Testis (tissue), 5 donors: ENCODE measurements at places on chromosomes 6 and 20.

DNA sequence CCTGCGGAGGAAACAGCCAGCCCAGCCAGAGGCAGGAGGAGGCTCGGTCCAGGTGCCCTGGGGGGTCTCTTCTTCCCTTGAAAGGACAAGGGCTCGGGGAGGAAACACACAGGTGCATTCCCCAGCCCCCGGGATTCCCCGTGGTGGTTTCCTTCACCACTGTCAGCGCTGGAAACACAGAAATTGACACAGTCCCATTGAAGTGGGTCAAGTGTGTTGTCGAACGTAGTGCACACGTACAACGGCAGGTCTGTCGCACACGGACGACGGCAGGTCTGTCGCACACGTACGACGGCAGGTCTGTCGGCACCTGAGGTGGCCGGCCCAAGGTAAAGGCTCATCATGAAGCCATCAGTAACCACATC, 80.9 kb downstream of the DLL1 start:
- peak; percentile 10 for DNase-seq

GRCh38 chr6:126905917-126906316, 212.6 kb upstream of the RSPO3 start:
- peak; percentile 21 for DNase-seq

DNA sequence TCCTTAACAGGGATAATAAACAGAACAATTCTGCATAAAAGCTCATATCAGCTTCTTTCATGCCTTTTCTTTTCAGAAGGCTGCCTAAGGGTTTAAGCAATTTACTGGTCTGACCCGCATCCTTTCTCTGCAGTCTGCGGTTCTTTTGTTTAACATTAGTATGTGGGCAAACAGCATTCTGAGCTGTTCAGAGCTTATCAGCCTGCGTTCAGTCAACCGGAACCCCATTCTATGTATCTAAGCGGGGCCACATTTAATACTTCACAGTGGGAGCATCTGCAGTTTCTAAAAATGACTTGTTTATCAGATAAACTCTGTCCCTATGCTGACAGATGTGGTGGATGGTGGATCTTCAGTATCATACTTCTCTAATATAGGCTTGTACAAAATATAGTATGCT, 758.9 kb upstream of the MMS22L start:
- no peak for DNase-seq

DNA sequence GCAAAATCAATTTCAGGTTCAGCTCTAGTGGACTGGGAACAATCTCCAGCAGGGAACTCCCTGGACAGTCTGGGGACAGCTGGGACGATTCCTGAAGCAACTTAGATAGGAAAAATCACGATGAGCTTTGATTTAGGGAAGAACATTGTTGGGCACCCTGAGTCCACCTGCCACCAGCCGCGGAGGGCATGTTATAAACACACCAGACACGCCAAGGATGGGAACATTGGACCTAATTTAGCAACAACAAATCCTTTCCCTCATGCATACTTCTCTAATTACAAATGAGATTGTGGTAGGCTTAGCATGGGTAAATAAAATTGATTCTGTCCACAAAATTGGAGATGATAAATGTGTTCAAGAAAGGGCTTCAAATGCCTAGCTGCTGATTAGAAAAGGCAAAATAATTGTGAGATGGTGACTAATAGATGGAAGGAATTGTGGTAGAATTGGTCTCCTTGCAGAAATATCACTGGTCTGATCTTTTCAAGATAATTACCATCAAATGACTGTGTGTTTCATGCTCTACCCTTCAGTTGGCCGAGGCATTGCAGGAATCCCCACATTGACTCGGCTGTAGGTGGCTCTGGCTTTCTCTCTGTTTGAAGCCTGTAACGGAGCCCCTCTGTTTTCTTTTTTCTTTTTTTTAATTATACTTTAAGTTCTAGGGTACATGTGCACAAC, 6.1 kb upstream of the NANP start:
- DNase-seq, result no peak

- DNase-seq, result no peak
Measured at GRCh38 chr6:151901009-151901411, 93.5 kb downstream of the ESR1 start.

- DNase-seq, result peak; percentile 89
Measured at GRCh38 chr20:51306521-51307358, 235.8 kb downstream of the NFATC2 start.

DNA sequence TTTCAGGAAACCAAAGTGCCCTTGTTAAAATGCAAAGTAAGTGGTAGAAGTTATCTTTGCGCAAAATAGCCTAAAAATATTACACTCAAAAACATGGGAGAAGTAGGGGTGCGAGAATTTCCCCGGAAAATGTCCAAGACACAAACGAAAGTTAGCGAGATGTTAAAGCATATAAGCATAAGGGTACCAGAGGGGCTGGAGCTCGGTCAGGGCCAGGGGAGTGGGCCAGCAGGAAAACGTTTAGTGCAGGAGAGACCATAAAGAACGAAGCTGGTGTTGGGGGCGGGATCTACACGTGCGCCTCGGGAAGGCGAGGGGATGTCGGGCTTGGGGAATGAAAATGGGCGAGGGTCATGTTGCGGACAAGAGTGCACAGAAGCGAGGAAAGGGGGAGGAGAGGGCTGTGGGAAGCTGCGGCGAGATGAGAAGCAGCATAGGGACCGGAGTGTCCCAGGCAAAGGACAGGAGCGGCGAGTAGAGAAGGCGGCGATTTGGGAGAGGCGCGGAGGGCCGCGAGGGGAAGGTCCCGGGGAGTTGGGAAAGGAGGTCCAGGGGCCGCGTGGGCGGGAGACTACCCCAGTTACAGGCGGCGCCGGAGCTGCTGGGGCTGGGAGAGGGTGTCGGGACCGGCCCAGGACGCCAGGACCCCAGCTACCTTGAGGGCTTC, 600 bp downstream of the XPO5 start:
- peak; percentile 38 for DNase-seq

GRCh38 chr20:35020108-35020928, 64.7 kb downstream of the MYH7B start:
- peak; percentile 43 for DNase-seq

GRCh38 chr6:36976007-36976264, 10.1 kb downstream of the MTCH1 start:
- DNase-seq, result no peak

DNA sequence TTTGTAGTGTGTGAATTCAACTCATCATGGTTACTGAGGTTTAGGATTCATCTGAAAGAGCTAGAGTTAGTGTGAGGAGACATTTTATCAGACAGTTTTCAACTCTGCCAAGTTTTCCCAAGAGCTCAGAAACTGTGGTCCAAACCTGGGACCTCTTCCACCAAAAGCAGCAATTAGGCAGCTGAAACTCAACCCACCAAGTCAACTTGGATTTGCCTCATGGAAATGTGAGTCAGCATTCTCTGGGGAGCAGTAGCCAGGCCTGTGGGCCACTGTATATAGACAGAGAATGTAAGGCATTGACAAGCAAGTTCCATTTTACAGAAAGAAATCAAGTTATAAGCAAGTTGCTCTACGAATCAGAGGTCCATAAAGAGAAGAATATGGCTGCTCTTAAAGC, 178.8 kb upstream of the HDDC2 start:
- DNase-seq, result no peak

DNA sequence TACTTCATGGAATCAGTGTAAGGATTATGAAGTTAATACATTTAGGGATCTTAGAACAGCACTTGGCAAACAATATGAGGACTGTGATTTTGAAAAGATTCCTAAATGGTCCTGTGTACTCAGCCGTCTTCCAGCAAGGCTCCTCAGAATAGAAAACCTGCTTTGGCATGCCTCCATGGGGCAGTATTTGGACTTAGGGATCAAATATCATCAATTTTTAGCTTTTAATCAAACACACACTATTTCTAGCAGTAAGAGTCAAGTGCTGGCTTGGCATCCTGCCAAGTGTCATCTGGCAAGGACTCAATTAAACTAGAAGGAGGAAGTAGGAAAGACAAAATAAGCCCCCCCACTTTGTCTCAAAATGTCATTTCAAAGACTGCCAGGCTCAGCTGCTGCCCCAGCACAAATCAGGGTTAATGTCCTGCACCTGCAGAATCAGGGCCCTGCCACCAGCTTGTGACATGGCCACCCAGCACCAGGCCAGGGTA, 40.8 kb downstream of the IYD start:
- peak; percentile 66 for DNase-seq

- no peak for DNase-seq
Measured at GRCh38 chr6:10141746-10142443, 273.0 kb downstream of the TFAP2A start.

GRCh38 chr20:38219006-38219950, 41.3 kb downstream of the KIAA1755 start:
- no peak for DNase-seq

DNA sequence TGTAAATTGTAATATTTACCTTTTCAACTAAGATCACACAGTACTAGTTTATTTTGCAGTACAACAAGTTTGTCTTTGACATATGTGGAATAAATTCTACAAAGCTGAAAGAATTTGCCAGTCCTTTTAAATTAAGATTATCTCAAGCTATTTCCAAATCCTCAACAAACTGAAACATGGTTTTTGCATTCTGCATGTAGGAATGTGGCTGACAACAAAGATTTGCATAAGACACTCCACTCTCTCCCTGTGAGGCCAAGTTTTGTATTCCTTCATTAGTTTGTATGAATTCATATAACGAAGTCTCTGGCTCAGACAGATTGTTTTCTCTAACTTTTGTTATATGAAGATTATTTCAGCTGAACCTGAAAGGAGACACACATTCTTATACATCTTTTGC, 124.1 kb upstream of the THEMIS start:
- no peak for DNase-seq

DNA sequence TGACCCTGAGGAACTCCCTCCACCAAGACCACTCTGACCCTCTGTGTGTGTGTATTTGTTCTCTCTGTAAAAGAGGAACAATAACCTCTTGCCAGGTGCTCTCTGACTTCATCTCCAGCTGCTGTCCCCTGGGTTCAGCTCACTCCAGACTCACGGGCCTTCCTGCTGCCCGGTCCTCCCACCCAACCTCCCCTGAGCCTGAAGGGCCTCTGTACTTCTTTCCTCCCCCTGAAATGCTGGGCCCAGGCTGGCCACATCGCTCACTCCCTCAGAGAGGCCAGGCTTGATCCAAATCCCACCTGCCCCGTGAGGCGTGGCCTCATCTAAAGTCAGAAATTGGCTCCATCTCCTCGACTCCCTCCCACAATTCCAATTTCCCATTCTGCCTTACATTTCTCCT, 202.4 kb downstream of the PRKN start:
- DNase-seq, result no peak

- DNase-seq, result no peak
Measured at GRCh38 chr6:28567506-28567905, 41.8 kb downstream of the GPX5 start.

DNA sequence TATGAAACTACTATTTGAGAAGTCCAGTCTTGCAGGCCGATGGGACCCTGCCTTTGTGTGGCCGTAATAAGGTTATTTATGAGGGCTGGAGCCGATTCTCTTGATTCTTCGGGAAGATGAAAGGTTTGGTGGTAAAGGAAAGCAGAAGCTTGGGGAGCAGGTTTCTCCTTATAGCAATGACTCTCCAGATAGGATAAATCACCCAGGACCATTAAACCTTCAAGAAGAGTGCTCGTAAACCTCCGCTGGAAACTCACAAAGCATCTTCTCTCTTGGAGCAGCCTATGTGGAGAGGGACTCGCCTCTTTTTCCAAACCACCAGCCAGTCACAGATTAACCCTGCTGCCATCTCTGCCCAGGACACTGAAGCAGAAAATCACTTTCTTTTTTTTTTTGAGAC, 69.6 kb upstream of the SALL4 start:
- DNase-seq, result no peak

DNA sequence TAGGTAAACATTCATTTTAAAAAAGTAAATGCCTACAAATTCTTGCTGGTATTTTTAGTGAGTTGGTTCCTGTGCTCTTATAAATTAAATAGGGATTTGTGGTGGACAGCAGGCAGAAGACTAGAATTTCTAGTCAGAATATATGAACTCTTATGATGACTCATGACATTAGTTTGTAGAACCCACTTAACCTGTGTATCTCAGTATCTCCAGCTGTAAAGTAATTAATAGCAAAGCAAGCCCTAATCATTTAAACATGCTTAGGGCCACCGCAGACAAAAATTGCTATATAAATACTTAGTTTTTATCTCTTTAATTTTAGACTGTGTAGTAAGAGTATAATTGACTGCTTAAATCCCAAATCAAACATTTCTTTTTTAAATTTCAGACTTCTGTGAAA, 2.4 kb downstream of the FAM135A start:
- DNase-seq, result no peak

GRCh38 chr6:26489996-26490964, 9.8 kb upstream of the BTN1A1 start:
- DNase-seq, result no peak

DNA sequence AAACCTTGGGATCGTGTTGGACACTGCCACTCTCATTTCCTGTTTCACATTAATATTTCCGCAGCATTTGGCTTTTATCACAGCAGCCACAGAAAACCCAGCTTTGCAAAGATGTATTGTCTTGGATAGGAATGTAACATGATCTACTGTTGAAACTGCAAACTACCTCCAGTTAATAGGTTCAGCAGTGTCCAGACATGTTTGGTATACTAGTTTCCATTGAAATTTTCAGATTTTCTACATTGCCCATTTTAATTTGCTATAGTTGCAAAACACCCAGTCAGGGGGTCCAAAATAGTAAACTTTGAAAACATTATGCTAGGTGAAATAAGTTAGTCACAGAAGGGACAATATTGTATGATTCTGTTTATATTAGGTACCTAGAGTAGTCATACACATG, 3.3 kb downstream of the ANKRD6 start:
- DNase-seq, result no peak

DNA sequence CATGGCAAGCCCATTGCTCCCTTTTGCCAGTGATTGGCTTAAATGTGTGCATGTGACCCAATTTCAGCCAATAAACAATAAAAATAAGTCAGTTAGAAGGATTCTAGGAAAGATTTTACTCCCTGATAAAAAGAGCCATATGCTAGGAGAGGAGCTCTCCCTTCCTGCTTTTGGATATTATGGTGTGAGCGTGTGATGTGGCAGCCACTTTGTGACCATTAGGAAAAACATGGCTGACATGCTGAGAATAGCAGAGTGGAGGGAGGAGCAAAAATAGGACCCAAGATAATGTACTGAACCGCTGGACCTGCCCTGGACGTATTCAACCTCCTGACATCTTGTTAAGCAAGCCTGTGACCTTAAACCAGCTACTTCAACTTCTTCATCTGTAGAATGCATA, 160.6 kb upstream of the MLN start:
- no peak for DNase-seq

DNA sequence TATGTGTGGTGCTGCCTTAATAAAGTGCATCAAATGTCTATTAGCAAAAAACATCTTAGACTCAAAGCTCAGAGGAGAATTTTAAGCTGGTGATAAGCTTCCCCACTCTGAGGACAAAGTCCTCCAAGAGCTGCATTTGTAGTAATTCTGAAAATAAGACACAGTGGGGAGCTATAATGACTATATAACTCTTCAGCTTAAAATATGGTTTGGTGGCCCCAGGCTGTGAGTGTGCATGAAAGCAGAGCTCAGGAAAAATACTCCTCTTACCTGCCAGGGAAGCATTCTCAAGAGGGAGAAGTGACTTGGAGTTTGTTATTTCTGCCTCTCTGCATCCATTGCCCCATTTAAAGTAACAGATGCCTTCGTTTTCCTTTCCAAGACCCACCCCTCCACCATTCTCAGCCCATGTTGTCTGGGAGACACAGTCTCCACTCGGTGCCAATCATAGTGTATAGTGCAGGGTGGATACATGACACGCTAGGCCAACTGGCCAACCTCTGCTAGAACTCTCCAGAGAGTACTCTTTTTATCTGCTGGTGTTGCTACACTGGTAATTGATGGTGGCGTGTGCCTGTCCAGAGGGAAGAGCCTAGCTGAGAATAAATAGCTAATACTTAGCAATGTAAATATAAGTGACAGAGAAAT, 229.2 kb downstream of the PHF3 start:
- DNase-seq, result no peak

- no peak for DNase-seq
Measured at GRCh38 chr6:146594495-146594894, 4.3 kb upstream of the ADGB start.
